ENCODE measurements at places on chromosomes 3 and 15.

GRCh38 chr3:28252001-28252431, 10.6 kb downstream of the CMC1 start:
- DNase-seq, result no peak

DNA sequence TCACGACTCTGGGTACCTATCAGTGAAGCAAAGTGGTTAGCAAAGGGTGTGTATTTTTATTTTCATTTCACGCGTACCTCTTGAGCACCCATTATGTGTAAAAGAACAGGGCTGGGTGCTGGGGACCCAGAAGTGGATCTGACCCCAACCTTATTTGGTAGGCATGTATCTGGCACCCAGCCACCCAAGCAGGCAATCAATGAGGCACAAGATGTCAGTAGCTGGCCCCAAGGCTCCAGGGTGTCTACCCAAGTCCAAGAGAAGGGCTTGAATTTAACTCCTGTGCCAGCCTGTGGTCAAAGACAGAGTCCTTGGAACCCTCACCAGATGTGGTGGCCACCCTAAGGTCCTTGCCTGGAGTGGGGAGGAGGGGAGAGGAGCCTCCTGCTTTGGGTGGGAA, 5.7 kb downstream of the PLEKHO2 start:
- DNase-seq, result no peak

DNA sequence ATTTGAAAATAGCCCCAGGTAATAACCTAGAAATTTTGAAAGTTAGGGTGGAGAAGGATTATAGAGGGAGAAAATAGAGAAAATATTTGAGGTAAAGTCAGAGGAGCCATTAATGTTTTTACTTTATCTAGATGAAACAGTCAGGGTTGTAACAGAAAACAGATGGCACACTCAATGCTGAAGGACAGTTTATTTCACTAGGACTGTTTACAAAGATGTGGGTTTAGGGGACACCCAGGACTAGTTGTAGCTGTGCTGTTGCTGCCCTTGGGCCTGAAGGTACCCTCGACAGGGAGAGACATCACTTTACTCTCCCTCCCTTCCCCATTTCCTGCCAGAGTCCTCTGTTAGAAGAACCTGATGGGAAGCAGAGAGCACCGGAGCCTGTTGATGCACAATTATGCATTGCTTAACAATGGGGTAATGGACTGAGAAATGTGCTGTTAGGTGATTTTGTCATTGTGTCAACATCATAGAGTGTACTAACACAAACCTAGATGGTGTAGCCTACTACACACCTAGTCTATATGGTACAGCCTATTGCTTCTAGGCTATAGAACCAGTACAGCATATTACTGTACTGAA, 103.8 kb downstream of the GALK2 start:
- DNase-seq, result no peak

DNA sequence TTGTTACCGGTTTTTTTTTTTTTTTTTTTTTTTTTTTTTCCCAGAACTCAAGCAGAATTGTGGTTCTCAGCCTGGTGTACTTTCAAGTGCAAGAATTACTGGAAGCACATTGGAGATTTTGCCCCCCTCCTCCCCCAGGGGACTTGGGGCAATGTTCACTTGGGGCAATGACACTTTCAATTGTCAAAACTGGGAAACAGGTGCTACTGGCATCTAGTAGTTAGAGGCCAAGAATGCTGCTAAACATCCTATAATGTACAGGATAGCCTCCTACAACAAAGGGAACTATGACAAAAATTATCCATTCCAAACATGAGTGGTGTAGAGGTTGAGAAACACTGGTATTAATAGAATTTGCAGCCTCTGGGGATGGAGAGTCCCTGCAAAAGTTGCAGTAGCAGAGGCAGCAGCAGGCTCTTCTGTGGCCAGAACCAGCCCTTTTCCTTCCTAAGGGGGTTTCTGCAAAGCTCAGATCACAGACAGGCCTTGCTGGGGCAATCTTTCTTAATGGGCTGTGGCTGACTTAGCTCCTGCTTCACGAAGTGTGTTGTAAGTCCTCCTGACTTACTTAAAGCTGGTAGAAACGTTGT, 144.3 kb upstream of the MRPS22 start:
- no peak for DNase-seq

DNA sequence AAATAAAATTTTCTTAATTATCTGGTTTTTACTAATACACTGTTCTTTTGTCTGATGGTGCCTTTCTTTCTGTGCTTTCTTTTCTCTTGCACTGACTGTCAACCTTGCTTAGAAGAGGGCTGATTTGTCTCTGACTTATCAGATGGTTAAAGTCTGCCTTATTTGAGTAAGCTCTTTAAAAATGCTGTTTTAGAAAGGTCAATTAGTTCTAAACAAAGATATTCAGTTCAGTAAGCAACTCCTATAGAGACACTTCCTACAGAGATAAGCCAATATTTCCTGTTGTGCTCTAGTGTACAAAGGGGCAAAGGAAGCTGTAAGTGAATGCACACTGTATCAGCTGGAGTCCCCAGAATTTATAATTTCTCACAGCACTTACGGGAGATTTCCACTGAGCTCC, 153.4 kb upstream of the TSPAN3 start:
- DNase-seq, result no peak

DNA sequence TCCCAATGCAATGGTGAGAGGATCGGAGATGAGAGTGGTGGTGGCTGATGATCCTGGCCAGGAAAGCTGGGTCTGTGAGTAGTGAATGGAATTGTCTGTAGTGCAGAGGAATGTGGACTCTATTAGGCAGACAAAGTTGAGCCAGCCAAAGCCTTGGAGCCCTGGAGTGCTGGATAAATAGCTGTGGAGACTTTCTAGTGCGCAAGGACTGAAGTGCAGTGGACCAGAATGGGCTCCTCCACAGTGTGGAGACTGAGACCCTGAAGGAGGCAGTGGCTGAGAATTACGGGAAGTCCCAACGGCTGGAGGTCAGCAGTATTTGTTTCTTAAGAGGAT, 874 bp downstream of the ZNF662 start:
- DNase-seq, result no peak
